Gastrocnemius medialis (tissue), 4 donors: ENCODE measurements at places on chromosomes 12 and 14. TPM values are rescaled to one million over a fixed set of nuclear protein-coding genes. Genes with fewer than 3 reads are reported as not detected.
A peak's percentile ranks its signal among the peaks of the same experiment; 100 is the strongest.

DNA sequence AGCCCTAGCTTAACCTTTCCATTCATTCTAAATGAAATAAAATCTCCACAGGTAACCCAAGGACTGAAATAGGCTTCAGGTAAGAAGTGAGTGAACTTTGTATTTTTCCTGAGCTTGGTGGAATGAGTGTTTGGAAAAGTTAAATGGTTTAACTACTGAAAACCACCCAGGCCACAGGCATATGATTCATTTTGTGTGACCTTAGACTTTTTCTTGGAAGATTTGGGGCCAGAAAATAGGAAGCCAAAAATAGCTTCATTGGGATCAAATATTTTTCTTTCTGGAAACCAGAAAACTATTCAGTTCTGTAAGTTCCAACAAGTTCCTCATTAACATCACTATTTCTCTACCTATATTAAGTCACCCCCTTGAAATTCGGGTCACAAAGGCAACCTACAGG, 212.6 kb downstream of the PCNX1 start:
- DNase-seq: no peak

DNA sequence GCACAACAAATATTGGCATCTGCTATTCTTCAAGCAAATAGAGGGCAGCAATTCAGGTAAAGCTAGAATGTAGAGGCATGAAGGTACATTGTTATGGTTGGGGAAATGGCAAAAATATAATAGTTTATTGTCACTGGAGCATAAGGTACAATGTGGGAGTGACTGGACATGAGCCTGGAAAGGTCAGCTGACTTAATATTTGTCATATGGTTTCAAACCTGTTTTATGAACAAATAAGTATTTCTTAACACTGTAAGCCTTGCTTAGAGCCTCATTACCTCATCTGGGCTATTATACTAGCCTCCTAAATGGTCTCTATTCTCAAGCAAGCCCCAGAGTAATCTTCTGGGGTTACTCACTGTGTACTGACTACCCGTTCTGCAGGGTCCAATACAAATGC, 33.7 kb downstream of the FAM177A1 start:
- no peak for DNase-seq

GRCh38 chr14:81402123-81402495, 2.0 kb upstream of the STON2 start:
- DNase-seq: no peak

- DNase-seq: no peak
Measured at GRCh38 chr12:14264316-14264715, 101.2 kb upstream of the ATF7IP start.

DNA sequence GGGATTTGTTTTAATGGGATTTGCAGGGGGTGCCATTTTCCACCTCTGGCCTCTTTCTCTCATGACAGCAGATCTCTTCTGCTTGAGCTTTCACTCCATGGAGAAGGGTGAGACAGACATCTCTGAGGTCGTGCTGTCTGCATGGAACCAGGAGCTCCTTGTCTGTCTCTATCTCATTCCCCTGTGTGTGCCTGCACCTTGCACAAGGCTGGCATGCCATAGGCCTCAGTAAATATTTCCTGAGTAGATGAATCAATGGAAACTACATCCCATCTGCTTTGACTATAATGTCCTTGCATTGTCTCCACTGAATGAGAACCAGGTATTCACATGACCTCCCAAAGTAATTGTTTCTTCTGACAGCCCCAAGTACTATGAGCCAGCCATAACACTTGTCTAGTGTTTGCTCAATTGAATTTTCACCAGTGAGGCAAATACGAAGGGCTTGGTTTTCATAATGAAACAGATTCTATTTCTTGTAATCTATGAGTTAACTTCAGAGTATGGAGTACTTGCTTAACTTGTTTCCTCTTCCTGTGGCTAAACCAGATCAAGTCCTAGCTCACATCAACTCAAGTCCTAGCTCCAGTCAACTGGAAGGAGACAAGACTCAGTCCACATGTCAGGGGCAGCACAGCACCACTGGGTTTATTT, 32.3 kb downstream of the KCNK13 start:
- no peak for DNase-seq

DNA sequence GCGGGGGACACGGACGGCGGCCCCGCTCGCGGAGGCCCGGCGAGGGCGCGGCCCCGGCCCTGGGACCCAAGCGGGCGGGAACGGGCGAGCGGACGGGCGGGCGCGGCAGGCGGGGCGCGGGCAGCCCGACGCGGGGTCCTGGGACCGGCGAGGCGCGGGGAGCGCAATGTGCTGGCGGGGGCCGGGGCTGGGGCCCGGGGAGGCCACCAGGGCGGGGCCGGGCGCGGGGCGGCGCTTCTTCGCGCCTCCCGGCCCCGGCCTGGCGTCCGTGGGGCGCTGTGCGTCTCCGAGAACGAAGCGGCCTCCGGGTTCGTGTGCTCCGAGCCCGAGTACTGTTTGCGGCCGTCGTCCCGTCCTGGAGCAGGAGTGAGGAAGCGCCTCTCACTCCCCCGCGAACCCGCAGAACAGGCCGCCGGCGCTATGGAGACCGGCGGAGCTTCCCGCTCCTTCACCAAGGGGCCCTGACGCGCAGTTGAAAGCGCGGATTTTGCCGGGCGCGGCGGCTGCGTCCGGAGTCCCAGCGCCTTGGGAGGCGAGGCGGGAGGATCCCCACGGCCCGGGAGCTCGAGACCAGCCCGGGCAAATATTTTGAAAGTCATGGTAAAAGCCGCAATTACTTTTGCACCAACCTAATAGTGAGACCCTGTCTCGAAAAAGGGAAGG, 420 bp upstream of the ANKLE2 start:
- peak; percentile 71 for DNase-seq

DNA sequence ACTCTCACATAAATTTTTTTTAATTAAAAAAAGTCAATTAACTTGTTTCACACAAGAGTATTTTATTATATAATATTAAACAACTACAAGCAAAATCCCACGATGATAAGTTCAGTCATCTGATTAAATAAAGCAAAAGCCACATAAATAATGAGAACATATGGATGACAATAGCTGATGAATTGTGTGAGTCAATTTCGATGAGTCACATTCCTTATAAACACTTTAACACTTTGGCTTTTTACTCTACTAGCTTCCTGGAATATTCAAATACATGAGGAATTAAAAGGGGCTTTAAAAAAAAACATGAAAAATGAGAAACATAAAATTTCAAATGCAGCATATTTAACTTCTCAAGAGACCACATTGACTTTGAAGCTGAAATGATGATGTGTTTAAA, 95.3 kb downstream of the BCAT1 start:
- no peak for DNase-seq

- DNase-seq: no peak
Measured at GRCh38 chr12:112413855-112414625, 4.6 kb upstream of the RPL6 start.

DNA sequence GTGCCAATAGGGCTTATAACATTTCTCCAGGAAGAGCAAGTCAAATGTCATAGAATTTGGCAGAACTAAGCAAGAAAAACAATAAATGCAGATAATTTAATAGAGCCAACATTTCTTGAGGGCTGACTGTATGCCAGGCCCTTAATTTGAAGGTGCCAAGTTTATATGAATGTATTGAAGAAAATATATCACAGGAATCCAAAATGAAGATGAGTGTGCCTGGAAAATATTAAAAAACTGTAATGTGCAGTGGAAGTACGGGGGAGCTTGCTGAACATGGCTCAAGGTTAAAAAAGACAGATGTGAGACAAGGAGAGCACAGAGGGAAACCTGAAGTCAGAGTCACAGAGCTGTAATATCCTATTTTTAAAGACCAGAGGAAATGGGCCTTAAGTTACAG, 16.4 kb downstream of the NR1H4 start:
- DNase-seq: no peak

DNA sequence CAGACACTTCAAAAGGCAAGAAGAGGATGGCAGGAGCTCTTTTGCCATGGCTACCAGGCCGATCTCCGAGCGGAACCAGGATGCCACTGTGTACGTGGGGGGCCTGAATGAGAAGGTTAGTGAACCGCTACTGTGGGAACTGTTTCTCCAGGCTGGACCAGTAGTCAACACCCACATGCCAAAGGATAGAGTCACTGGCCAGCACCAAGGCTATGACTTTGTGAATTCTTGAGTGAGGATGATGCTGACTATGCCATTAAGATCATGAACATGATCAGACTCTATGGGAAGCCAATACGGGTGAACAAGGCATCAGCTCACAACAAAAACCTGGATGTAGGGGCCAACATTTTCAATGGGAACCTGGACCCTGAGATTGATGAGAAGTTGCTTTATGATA, 9.8 kb downstream of the GARIN2 start:
- DNase-seq: no peak

GRCh38 chr12:118544569-118544968, 168.2 kb downstream of the SUDS3 start:
- DNase-seq: no peak

DNA sequence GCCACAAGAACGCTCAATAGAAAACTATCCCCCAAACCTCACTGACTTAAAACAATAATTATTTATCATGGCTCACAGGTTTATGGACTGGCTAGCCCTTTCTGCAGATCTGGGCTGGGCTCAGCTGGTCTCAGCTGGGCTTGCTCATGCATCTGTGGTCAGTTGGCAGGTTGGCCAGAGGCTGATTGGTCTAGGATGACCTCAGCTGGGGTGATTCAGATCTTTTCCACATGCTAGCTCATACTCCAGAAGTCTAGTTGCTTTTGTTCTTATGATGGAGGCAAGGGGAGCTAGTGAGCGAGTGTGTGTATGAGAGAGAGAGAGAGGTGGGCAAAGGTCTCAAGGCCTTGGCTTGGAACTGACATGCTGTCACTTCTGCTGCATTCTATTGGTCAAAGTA, 181.2 kb upstream of the NRXN3 start:
- peak; percentile 21 for DNase-seq

DNA sequence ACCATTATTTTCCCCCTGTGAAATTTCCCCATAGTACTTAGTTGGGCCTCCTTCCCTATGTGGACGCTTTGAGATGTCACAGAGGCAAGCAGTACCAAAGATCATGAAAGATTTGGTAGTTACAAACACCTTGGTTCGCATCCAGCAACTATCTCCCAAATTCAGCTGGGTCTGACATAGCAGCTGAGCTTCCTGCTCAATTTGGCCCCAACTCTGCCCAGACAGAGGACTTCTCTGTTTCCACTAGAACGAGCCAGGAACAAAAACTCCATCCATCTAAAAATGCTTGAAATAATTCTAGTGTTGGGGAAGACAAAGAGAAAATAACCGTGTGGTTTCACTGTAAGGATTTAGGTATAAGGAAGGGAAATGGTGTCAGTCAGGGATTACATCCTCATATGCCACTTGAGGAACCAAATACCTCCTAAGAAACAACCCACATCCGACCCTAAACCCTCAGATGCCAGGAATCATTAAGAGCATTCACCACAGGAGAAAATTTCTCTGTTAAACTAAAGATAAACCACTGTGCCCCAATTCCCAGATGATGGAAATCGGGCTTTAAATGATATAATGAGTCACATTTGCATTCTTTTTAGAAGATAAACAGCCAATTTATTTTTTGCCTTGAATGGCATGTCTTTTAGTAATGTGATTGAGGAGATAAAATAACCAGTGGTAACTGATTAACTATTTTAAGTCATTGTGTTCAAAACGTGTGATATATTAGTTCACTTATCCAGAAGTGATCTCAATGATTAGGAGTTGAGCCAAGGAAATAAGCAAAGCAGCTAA, 103.7 kb upstream of the IFNG-AS1 start:
- no peak for DNase-seq

- DNase-seq: peak; percentile 71
Measured at GRCh38 chr12:15278816-15279658, 43.3 kb upstream of the PTPRO start.

DNA sequence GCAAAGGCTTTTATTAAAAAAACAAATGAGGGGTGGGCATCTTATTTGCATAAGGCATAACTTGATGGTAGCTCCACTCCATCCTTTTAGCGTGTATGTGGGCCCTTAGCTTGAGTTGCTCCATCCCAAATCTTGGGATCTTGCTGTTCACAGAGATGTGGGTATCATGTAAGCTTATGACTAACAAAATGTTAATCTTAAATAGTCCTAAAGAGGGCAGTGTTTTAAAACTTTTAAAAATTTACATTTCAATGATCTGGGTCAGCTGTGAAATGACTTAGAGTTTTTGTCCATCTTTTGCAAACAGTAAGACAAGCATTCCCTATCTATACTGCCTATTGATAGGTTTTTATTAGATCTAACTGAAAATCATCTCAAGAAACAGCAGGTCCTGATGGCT, 86.0 kb downstream of the SLCO1A2 start:
- DNase-seq: no peak

DNA sequence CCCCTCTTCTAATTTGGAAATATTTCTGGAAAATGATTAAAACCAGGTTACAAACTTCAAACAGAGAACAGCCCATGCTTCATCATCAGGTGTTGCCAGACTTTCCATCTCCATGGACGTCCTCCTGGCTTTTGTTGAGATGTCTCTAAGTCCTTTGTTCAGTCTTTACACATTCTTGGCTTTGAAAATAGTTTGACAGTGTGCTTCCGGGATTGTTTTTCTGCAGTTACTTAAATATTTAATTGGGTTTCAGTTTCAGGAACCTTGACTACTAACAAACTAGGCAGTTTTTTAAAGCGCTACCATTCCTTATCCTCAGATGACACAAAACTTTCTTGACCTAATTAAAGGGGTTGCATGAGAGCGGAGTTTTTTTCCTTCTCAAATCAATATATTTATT, 47.8 kb downstream of the GOLGA5 start:
- DNase-seq: no peak

DNA sequence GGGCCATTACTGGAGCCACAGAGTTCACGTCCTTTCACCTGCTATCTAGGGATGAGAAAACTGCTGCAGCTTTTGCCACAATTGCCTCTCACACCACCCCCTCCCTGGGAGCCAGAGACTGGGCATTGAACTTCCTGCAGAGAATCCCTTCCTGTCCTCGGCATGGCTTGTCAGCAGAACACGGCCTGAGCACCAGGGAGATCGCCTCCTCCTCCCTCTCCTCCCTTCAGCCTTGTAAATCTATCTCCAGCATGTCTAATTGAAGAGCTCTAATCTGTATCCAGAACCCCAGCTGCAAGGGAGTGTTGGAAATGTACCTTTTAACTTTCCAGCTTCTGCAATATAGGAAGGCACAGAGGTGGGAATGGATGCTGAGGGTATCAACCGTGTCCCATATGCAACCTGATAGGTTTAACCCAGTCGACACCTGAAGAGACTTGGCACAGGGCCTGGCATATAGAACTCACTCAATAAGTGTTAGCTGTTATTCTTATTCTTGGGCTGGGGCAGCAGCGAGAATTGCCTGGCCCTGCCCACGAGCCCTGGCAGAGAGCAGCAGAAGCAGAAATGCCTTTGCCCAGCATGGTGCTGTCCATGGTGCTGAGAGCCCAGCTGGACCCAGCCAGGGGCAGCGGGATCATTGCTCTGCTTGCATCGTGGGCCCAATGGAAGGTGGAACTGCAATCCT, 26.8 kb downstream of the TMEM63C start:
- DNase-seq: peak; percentile 32

GRCh38 chr12:114625294-114625851, 58.6 kb downstream of the TBX3 start:
- no peak for DNase-seq

GRCh38 chr12:46461907-46462640, 89.5 kb upstream of the SLC38A2 start:
- peak; percentile 25 for DNase-seq

The RASSF9 gene
- 1.3 TPM for total RNA-seq

The CYP46A1 gene
- total RNA-seq: 2.2 TPM

The ELK3 gene
- 6.6 TPM for total RNA-seq

The AVPR1A gene
- 2.1 TPM for total RNA-seq

The ARHGEF40 gene
- 12.1 TPM for total RNA-seq

The APOF gene
- not detected for total RNA-seq

The OTX2 gene
- total RNA-seq: not detected

The FLVCR2 gene
- 5.1 TPM for total RNA-seq

The LRCOL1 gene
- total RNA-seq: not detected

The CALM1 gene
- 466 TPM for total RNA-seq
